ENCODE measurements at places on chromosomes 6 and 20.

- DNase-seq: no peak
Measured at GRCh38 chr6:65064844-65065243, 642.2 kb downstream of the EYS start.

GRCh38 chr6:37650071-37650481, 47.6 kb downstream of the MDGA1 start:
- DNase-seq: no peak

DNA sequence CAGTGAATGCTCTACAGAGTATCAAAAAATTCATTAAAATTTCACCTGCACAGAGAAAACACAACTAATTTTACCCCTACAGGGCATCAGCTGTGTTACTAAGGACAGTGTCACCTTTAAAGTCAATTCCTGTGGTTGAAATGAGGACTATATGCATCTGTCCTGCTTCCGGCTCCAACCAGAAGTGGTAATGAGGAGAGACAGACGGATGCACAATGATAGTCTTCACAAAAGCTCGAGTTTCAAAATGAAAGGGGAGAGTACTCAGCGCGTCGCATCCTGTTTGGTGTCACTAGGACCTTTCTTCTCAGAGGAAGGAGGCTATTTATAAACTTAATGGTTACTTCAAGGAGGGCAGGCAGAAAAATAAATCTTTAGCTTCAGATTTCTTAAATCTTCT, 86.5 kb downstream of the LYRM4 start:
- DNase-seq: no peak

GRCh38 chr6:85436411-85436810, 13.5 kb upstream of the NT5E start:
- no peak for DNase-seq

DNA sequence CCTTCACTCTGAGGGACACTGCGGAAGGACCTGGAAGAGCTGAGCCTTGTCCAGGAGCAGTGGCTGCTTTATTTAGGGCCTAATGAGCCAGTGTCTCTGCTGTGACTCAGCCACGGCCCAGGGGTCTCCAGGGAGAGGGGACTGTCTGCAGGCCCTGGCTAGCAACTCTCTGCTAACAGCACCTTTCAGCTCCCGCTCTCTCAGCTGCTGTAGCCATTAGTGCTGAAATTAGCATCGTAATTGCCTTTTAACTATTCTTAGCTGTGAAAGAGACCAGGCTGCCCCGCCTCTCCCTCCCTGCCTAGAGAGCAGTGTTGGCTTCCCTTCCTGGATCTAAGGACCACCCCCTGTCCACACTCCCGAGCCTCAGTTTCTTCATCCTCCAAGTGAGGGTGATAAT, 53.1 kb upstream of the SLC32A1 start:
- DNase-seq: no peak

DNA sequence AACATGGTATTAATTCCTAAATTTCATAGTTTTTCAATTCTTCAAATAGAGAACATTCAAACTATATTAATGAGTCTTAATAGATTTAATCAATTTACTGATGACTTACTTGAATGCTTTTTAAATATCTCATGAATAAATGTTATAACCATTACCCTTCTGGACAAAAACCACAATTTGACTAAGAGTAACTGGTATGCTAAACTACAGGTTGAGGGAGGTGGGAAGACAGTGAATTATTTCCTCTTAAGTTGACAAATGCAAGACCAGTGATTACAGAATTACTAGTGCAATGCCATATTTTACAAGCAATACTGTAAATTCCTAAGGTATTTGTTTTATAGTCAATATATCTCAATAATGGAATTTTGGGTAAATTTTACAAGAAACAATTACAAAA, 65.1 kb downstream of the REV3L start:
- DNase-seq: no peak
